ENCODE measurements at places on chromosomes 3 and 15. TPM values are rescaled to one million over a fixed set of nuclear protein-coding genes. Genes with fewer than 3 reads are reported as not detected.
A peak's percentile ranks its signal among the peaks of the same experiment; 100 is the strongest.

CAPN3 gene
- total RNA-seq = 8.6 TPM

- DNase-seq = peak; percentile 10
Observed at GRCh38 chr3:79247725-79248043, 520.1 kb downstream of the ROBO1 start.

GRCh38 chr3:113659101-113659541 is 37.3 kb downstream of the USF3 start:
- DNase-seq = no peak

DNA sequence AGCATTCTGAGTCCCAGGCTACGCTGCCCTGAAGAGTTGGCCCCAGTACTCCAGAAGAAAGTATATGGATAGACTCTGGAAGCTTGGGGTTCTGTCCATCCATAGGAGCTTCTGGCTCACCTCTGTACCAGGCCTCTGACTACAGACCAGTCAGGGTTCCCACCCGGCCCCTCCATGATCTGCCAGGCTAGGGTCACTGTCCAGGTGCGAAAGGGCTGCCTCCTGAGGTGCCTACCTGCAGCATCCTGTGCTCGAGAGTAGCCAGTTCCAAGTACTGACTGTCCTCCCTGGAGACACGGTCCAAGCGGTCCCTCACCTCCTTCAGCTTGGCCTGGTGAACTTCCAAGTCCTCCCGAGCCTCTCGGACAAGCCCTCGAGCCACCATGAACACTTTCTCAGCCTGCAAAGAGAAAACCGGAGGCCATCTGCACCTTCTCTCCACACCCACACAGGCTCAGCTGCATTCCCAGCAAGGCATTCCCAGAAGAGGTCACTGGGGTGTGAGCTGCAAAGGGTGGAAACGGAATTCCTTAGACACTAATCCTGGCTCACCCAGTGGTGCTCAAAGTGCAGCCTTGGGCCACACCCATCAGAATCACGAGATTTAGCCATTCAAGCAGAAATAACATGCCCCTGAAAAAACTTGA is 3.7 kb upstream of the PLXNB1 start:
- DNase-seq = no peak

DNA sequence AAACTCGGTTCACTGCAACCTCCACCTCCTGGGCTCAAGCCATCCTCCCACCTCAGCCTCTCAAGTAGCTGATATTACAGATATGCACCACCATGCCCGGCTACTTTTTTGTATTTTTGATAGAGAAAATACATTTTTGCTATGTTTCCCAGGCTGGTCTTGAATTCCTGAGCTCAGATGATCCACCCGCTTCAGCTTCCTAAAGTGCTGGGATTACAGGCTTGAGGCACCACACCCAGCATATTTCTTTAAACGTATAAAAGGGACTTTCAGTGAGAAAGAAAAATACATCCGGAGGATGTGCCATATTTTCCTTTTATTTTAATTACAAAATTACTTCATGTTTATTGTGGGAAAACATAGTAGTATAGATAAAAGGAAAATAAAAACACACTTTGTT is 55.2 kb downstream of the RPL39L start:
- DNase-seq = no peak

GRCh38 chr15:90873998-90874605 is 5.7 kb downstream of the FURIN start:
- no peak for DNase-seq

C3orf85 gene
- not detected for total RNA-seq

Data from urinary bladder (tissue), 4 donors.